ENCODE measurements at places on chromosomes 12 and 14.

- DNase-seq, result peak; percentile 33
Observed at GRCh38 chr12:21296751-21297406, 37.8 kb downstream of the SLCO1A2 start.

DNA sequence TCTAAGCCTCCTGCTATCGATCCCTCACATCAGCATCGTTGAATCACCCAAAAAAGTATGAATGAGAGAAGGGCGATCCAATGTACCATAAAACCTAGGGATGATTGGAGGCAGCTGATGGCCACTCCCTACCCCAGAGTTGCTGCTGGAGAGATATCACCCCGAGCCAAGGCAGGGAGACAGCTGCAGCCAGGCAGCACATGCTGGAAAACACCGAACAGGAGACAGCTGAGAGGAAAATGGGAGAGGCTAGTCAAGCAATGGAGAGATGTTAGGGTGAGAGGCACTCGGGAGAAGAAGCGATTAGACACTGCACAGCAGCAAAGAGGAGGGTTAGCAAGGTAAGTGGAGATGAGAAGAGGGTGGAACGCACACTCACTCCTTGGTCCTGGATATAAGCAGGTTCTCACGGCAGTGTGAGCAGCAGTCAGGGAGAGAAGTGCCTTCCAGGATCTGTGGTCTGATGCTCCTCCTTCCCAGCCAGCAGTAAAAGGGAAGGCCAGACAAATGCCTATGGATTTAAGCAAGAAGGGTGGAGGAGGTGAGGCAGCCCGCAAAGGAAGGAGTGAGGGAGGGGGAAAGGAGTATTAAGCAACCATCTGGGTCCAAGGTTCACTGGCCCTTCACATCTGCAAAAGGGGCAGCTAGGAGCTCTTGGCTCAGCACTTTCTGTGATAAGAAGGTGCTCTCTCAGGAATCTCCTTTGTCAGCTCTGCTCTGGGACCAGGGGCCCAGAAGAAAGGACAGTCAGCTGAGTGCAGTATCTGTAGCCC lies at the start of gene SLC7A7:
SLC7A7 (minus strand) TSS at position 495 of the 773 bp plus-strand sequence. CDS start 2,037 bp downstream, outside the sequence.
- DNase-seq, result no peak

GRCh38 chr12:11686120-11686519 lies 36.6 kb downstream of the ETV6 start:
- DNase-seq, result no peak

DNA sequence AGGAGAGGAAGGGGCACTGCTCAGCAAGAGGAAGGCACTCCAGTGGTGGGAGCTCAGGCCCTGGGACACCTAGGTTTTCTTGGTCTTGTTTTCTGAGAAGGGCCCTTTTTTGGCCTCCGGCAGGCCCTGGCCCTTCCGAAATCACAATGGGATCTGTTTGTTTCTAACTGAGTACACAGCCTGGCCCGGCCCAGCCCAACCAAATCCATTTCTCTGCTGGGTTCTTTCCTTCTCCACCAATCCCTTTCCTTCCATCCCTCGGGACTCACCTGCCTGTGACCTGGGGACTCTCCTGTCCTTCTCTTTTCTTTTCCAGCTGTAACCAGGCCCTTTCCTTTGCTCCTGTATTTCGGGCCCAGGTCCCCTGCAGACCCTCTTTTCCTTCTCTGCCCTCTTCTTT lies 18.6 kb downstream of the TEAD4 start:
- no peak for DNase-seq

GRCh38 chr14:49766839-49767238 lies 1.1 kb upstream of the KLHDC2 start:
- peak; percentile 10 for DNase-seq

- DNase-seq, result no peak
Observed at GRCh38 chr12:39935275-39935674, 170.6 kb downstream of the SLC2A13 start.

DNA sequence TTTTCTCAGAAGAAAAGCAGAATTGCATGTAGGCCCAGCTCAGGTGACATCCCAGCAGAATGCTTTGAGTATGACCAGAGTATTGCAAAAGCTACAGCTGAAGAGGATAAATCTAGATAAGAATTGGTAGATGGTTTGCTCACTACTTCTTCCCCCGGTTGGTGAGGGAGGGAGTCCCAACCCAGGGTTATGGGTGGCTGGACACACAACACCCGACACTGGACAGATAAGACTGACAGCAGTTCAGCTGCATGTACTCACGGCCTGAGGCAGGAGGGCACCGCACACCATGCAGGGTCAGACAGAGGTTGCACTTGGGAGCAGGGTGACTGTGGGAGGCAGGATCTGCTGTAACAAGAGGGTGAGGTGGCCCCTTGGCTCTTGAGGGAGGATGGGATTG lies 1.7 kb upstream of the CLEC4C start:
- no peak for DNase-seq

- DNase-seq, result no peak
Observed at GRCh38 chr14:103198131-103199105, 75.2 kb downstream of the TNFAIP2 start.

- DNase-seq, result no peak
Observed at GRCh38 chr12:8603286-8603685, 9.4 kb downstream of the AICDA start.

DNA sequence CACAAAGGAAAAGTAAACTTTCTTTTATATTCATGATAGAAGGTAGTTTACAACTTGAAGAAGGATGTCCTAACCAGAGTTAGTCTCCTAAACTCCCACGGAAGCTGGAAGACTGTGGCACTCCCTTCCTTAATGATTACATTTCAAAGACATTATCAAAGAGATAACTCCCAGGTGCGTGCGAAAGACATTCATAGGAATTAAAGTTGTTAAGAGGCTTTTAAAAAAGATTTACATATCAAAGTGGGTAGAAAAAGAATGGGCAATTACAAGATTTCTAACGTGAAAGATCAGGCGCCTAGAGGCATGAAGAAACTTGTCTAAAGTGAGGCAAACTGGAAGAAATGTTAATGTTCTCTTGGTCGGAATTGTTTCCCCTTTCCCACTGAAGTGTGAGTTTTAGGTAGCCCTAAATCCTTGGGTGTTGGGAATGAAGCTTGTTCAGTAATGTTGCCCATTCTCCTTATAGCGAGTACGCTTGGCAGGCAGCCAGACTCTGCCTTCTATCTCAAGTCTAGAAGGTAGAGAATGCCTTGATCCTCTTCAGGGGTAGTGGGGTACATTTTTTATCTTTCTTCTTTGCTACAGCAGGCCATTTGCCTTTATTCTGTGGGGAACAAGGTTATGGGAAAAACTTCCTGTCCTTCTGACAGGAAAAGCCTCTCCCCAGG lies 642.0 kb downstream of the SLC6A15 start:
- DNase-seq, result no peak

GRCh38 chr14:105365101-105365500 lies 33.2 kb upstream of the TEX22 start:
- no peak for DNase-seq

DNA sequence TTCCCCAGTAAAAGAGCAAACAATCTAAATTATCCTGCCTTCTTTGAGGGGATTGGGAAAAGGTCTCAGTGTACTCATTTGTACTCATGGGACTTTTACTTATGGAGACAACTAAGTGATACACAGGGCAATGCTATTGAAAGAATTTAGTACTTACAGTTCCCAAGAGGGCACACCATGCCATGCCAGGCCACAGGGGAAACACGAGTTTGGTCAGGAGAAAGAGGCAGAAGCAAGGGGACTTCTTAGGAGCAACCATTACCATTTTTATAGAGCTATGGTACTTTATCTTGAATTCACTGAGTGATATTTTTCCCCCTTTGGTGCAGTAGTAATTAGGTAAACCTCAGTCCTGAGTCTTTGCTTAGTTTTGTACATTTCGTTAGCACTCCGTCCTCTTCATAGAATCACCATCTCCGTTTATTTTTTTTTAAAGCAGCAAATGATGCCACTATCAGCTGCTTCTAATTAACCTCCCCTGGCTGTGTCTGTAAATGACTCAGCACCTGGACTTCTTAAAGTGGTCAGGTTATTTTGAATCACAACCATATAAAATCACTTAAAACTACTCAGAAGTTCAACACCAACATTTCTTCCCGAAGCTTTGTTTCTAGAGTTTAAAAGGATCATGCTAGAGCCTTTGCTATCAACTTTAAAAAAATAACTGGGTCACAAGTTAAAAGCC lies 5.9 kb upstream of the WASHC3 start:
- no peak for DNase-seq

GRCh38 chr14:20732477-20732876 lies 13.2 kb upstream of the EDDM3A start:
- no peak for DNase-seq

DNA sequence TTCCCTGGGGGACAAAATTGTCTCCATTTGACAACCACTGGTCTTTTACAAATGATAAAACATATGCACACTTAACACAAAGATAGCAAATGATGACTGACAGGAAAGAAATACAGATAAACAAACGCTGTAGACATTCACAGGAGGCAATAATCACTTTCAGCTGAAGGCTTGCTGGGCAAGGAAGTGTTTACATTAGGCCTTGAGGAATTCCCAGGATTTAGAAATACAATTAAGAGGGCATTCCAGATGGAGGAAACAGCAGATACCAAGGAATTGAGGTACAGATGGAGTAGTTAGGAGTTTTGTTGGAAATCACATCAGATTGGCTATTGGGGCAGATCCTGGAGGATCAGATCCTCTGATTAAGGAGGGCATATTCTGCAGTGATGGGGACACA lies 93.9 kb downstream of the DYRK2 start:
- no peak for DNase-seq

DNA sequence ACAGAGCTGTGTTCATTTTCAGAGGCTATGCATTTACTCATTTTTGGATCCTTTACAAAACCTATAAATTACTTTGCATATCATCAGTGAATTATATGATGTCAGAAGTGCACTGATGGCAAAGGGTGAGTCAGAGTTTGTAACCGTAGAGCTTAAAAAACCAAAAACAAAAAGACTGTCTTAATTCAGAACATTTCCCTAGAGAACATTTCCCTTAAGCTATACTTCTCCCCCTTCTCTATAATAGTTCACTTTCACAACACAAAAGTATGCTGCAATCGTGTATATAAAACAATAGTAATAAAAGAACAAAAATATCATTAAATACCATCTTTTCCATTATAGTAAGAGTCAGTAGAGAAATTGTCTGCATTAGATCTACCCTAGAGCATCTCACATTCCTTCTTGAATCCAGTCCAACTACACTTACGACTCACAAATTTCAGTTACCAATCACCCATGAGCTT lies 934.9 kb downstream of the LRFN5 start:
- no peak for DNase-seq

DNA sequence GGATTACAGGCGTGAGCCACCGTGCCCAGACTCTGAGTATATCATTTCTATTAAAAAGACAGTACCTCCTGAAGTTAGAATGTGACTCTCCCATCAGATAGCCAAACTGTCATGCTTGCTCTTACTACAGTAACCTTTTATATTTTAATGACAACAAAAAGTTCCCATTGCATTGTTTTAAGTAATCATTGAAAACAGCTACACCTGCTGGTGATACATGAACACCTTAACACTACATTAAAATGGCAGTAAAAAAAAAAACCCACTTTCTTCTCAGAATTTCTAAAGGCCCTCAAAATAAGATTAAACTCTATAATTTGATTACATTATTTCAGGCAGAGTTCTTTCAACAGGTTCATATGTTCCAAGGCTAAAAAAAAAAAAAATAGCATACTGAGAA lies 76.7 kb downstream of the SH2B3 start:
- no peak for DNase-seq

DNA sequence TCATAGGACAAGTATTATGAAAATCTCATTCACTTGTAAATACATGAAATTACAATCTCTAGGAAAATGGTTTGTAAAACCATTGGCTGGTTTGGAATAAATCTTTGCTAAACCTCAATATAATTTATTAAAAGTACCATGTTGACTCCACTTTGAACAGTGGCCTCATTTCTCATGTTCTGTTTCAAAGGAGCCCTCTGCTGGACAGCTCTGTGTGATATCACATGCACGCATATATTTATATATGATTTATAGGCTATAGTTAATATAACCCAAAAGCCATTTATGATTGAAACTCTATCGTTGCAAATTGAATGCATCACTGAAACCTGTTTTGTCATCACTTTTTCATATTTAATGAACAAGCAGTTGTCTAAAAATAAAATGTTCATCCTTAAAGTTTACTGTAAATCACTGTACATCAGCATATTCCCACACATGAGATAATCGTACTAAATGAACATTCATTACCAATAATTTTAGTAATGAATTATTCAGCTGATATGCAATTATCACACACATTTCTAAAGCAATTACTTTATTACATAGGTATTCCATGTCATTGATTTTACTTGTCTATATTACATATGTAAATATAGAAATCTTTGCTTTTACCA lies 493.8 kb downstream of the NPAS3 start:
- no peak for DNase-seq

- no peak for DNase-seq
Observed at GRCh38 chr14:104135904-104136471, 2.4 kb upstream of the KIF26A start.

GRCh38 chr12:18906395-18906794 lies 168.5 kb downstream of the CAPZA3 start:
- DNase-seq, result no peak

- DNase-seq, result no peak
Observed at GRCh38 chr14:22945642-22946041, 11.2 kb downstream of the HAUS4 start.

- no peak for DNase-seq
Observed at GRCh38 chr14:20455355-20456300, 602 bp downstream of the APEX1 start.

- no peak for DNase-seq
Observed at GRCh38 chr14:58740379-58740935, 102.7 kb downstream of the DACT1 start.

DNA sequence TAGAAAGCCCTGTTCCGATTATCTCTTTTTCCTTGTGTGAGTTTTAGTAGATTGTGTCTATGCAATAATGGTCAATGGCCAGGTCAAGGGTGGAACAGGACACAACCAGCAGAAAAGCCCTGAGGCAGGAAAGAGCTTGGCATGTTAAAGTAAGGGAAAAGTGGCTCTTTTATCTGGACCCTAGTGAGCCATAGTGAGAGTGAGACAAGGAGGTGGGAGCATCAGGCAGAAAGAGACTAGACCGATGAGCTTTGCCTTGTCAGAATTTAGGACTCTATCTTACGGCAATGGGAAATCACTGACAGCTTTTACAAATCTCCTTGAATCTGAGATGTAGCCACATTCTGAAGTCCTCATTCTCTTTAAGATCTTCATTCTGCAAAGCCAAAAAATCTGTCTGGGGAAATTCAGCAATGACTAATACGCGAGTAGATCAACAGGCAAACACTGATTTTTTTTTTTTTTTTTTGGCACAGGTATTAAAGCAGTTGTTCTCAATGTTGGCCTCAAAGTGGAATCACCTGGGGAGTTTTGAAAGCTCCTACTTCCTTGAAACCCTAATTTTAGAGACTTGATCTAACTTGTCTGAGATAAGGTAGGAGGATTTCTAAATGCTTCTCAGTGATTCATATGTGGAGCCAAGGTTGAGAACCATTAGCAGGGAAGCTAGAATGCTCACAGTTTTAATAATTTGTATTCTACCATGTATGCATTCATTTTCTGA lies 33.9 kb downstream of the TMEM19 start:
- DNase-seq, result no peak

GRCh38 chr14:73047808-73048207 lies 10.5 kb upstream of the RBM25 start:
- DNase-seq, result no peak

- DNase-seq, result peak; percentile 49
Observed at GRCh38 chr14:99531251-99532096, 50.3 kb downstream of the CCNK start.

Measured in iPS-NIHi11 (cell line).